ENCODE measurements at places on chromosomes 16 and 17.

- DNase-seq = no peak
These were observed 29.7 kb downstream of the STAT5B start for GRCh38 chr17:42246515-42246914.

- DNase-seq = peak; percentile 67
These were observed 38.2 kb upstream of the GSE1 start for GRCh38 chr16:85574672-85575475.

- no peak for DNase-seq
These were observed 233.8 kb upstream of the GSE1 start for GRCh38 chr16:85379041-85380001.

- no peak for DNase-seq
These were observed 37.6 kb downstream of the MMD start for GRCh38 chr17:55383771-55384642.

DNA sequence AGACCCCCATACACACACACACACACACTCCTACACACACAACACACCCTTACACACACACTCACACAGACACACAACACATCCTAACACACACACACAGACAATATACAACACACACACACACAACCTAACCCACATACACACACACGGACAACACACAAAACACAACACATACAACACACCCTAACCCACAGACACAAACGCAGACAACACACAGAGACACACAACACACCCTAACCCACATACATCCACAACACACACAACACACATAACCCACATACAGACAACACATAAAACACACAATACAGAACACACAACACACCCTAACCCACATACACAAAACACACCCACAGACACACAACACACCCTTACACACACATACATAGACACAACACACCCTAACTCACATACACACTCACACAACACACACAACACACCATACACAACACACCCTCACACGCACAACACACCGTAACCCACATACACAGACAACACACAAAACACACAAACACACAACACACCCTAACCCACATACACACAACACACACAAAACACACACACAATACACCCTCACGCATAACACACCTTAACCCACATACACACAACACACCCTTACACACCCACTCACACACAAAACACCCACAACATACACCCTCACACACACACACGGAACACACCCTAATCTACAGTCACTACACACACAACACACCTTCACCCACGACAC lies 4.4 kb downstream of the ASGR1 start:
- DNase-seq = no peak

DNA sequence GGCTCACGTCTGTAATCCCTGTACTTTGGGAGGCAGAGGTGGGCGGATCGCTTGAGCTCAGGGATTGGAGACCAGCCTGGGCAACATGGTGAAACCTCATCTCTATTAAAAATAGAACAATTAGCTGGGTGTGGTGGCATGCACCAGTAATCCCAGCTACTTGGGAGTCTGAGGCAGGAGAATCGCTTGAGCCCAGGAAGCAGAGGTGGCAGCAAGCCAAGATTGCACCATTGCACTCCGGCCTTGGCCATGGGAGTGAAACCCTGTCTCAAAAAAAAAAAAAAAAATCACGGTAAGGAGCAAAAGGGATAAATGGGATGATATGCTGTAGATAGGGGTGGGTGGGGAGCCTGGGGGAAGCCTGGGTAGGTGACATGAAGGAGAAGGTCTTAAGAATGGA lies 20.4 kb upstream of the TMEM98 start:
- no peak for DNase-seq

DNA sequence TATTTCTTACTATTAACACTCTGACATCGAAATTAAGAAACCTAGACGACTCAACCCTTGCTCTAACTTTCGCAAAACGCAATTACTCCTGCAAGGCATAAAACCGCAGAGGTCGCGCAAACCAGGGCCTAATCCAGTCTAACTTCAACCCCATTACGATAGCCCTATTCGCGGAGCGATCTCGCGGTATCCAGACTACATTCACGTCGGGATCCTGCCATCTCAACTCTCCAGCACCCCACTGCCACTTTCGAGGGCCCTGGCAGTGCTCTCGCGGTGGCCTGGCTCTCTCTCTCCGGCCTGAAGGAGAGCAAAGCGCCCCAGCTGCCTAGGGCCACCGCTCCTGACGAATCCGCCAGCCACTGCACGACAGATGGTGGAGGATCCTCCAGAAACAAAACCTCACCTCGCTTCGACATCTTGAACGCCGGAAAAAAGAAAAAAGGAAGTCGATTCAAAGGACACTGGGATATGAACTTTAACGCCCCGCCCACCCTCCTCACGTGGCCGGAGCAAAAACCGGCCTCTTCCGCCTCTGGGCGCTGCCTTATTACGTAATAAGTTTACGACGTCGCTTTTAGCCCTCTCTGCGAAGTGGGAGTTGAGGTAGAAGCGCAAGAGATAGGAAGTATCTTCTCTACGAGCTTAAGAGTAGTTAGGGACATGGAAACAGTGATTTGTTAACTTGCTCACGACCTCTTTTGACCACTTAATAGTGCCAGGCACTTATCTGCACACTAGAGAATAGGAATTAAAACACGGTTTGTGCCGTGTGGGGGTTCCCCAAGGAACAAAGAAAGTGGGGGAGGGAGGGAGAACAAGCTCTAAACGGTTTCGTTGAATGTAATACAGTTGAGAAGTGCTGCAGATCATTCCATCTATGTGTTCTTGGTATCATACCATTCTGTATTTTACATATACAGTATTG lies at the start of gene RPL23:
TSS of gene RPL23 (minus strand) at position 430 of the 928 bp plus-strand sequence. CDS start at position 419, 11 bp downstream.
- peak; percentile 98 for DNase-seq

DNA sequence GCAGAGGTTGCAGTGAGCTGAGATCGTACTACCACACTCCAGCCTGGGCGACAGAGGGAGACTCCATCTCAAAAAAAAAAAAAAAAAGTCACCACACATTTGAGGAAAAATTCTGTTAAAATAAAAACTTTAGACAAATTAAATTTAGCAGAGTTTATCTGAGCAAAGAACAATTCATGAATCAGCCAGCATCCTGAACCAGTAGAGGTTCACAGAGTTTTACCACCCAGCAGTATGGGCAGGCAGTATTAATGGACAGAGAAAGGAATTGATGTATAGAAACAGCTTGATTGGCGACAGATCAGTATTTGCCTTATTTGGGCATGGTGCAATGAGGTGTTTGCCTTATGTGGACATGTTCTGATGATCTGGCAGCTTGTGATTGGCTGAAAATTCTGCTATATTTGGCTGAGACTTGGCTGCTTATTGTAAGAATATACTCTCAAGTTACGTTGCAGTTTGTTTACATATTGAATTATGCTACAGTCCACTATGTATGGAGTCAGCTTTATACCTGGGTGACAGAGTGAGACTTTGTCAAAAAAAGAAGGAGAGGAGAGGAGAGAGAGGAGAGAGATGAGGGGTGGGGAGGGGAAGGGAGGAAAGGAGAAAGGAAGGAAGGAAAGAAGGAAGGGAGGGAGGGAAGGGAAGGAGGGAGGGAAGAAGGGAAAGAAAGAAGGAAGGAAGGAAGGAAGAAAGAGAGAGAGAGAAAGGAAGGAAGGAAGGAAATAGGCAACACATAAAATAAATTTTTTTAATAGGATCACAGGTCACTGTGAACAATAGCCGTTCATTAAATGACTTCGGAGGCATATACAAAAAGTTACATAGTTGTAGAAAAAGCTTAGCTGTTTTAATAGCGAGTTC lies 14.6 kb downstream of the ABCC3 start:
- DNase-seq = no peak

GRCh38 chr16:48212033-48212432 lies 32.1 kb upstream of the LONP2 start:
- no peak for DNase-seq

DNA sequence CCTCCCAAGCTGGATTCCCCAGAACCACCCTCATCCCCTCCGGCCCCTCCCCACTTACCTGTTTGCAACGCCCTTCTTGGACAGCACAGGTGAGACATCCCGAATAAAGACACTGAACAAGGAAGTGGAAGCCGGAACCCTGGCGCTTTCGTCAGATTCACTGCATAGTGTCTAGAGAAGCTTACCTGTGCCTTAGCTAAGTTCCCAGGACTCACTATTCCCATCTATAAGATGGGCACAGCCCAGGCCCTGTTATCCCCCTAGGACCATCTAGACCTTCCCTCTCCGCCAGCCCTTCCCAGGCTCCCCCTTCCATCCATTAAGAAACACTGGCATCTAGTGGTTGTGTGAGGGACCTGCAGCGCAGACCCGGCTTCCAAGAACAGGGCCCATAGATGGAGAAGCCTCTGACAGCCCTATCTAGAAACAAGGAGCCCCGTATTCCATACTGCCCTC lies 26.9 kb upstream of the RPL38 start:
- DNase-seq = peak; percentile 88

DNA sequence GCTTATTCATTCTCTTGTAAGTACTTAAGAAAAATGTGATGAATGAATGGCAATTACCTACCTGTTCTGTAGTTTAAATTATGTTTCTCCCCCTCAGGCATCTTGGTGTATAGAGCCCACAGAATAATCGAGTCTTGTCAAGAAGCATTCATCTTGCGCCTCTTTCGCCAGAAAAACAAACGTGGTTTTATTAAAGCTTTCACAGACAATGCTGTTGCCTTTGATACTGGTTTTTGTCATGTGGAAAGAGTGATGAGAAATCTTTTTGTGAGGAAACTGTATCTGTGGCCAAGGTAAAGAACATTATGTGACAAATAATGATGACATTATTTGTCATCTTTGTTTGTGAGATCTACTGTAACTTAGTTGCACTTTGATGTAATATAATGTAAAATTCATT lies 6.5 kb downstream of the ERCC4 start:
- DNase-seq = no peak

DNA sequence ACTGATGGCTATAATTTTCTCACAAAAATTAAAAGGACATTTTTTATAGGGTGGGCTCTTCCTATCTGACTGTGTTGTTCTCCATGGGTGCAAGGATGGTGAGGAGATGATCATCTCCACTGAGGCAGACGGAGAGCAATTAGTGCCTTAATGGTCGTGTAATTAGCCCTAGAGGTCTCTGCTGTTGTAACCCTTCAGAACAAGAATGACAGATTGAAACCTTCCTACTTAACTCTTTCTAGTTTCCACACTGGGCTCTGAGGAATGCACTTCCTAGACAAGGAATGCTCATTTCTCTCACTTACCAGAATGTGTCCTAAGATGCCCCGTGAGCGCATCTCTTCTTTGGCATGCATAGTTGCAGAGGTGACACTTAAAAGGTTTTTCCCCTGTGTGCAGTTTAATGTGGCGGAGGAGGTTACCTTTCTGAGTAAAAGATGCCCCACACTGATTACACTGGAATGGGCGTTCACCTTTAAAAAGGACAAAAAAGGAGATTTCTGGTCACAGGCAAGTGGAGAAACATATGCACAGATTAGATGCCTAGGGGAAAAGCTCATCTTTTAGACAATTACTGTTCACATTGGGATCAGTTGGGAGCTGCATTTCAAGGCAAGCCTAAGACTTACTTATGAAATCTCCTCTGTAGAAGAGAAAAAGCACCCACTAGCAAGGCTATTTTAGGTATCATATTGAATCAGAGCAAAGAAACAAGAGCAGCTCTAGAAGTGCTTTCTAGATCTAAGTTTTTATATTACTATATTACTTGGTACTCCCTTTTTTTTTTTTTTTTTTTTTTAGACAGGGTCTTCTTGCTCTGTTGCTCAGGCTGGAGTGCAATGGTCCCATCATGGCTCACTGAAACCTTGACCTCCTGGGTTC lies 53.6 kb downstream of the GRB7 start:
- peak; percentile 40 for DNase-seq

- peak; percentile 86 for DNase-seq
These were observed 139.0 kb downstream of the HS3ST3A1 start for GRCh38 chr17:13462673-13463124.

DNA sequence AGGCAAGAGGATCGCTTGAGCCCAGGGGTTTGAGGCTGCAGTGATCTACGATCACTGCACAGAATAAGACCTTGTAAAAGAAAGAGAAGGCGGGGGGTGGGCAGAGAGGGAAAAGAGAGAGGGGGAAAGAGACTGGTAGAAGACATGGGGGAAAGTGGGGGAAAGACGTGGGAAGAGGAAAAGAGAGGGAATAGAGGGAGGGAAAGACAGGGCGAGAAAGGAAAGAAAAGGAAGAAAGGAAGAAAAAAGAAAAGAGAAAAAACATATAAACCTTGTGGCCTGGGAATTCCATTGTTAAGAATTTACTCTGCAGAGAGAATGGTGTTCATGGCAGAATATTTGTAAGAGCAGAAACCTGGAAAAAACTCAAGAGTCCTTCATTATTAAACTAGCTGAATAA lies 120.4 kb downstream of the RMI2 start:
- no peak for DNase-seq

- DNase-seq = no peak
These were observed 6.1 kb upstream of the CDR2 start for GRCh38 chr16:22380529-22380928.

- no peak for DNase-seq
These were observed 2.0 kb downstream of the SEPHS2 start for GRCh38 chr16:30443631-30444030.

GRCh38 chr17:6366221-6366666 lies 68.7 kb downstream of the AIPL1 start:
- DNase-seq = no peak

GRCh38 chr17:75854881-75855309 lies 240 bp downstream of the WBP2 start:
- no peak for DNase-seq

GRCh38 chr17:76079535-76079955 lies 563 bp downstream of the ZACN start:
- no peak for DNase-seq

- no peak for DNase-seq
These were observed 22.0 kb downstream of the ABCC1 start for GRCh38 chr16:15971440-15971815.

- no peak for DNase-seq
These were observed 46.3 kb downstream of the RMI2 start for GRCh38 chr16:11391576-11391975.

- peak; percentile 79 for DNase-seq
These were observed 1.8 kb downstream of the ZBTB4 start for GRCh38 chr17:7477392-7478275.

- DNase-seq = no peak
These were observed 303.8 kb upstream of the ASIC2 start for GRCh38 chr17:33596899-33597298.

GRCh38 chr17:65474660-65475059 lies 86.8 kb downstream of the AXIN2 start:
- DNase-seq = no peak

DNA sequence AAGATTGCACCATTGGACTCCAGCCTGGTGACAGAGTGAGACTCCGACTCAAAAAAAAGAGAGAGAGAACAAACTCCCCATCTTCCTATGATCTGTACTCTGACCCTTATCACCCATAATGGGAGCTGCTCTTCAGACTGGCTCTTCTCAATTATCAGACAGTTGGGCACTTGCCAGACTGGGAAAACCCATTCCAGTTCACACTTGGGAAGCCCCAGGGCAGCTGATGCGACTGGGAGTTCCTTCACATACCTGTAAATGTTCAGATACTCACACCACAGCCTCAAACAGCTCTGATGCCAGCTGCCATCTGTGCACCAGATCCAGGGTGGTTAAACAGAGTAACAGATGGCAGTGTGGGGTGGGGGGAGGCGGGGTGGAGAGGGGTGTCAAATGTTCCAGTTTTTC lies 23.8 kb upstream of the TMEM101 start:
- no peak for DNase-seq
